Colonic mucosa (tissue), 4 donors: ENCODE measurements at places on chromosomes 2 and 18. TPM values are rescaled to one million over a fixed set of nuclear protein-coding genes. Genes with fewer than 3 reads are reported as not detected.

- H3K36me3 ChIP-seq, result no peaks in the 10 kb centered on the region
- no peak for DNase-seq
- no peaks in the 10 kb centered on the region for H3K4me1 ChIP-seq
- no peak overlapping the region for H3K27ac ChIP-seq
These were observed 218.8 kb downstream of the SCG2 start for GRCh38 chr2:223383315-223383714.

DNA sequence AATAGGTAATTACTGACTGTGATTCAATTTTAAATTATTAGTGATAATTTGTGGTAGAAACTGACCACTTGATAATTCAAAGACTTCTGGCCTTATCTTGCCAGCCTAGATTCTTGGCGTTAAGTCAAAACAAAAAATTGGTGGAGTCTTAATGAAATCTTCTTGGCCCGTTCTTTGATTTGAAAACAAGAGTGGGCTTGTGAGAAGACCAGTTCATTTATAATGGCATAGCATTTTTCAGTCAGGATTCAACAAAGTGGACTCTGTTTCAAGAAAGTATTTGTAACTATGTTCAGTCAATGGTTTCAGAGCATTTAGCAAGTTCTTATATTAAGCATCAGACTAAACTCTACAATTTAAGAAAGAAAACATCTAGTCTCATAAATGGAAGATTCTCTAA lies 26.0 kb downstream of the ITGA4 start:
- no peak for DNase-seq
- no peak overlapping the region for H3K4me3 ChIP-seq
- H3K4me1 ChIP-seq, result no peaks in the 10 kb centered on the region
- H3K36me3 ChIP-seq, result no peaks in the 10 kb centered on the region
- no peaks in the 10 kb centered on the region for H3K27me3 ChIP-seq

SMARCAL1 gene
- total RNA-seq, result 18.1 TPM

DNA sequence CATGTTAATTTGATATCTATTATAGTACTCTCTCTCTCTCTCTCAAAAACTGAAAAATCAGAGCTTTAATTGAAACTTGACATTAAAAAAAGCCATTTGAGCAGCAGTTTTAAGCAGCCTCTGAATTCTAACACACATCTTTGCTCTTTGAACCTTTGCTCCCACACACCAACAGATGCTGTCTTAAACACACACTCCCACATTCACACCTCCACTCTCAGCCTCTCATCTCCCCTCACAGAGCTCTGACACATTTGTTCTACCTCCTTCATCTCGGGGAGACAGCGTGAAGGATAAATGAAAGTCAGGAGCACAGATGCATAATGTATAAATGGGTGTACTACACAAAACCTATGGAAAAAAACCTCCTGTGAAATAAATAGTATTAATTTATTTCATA lies 95.2 kb downstream of the NAB1 start:
- no peaks in the 10 kb centered on the region for H3K27me3 ChIP-seq
- H3K4me3 ChIP-seq, result no peak overlapping the region
- no peaks in the 10 kb centered on the region for H3K4me1 ChIP-seq
- DNase-seq, result no peak

DNA sequence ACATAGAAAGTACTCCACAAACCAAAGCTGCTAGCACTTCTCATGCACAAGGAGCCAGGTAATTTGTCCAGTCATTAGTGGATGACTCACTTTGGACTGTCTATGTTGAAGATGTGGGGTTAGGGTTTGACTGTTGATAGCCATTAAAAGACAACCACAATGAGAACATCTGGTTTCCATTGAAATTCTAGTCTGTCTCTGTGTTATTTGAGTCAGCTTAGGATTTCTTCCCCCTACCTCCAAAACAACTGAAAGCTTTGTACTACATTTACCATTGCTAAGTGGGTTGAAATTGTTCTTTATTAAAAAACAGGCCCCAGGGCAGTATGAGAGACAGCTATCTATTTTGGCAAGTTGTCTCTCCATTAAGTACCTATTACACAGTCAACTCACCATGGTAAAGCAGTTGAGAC lies 50.2 kb upstream of the ANKRD44 start:
- no peaks in the 10 kb centered on the region for H3K27me3 ChIP-seq
- H3K4me3 ChIP-seq, result no peak overlapping the region
- H3K4me1 ChIP-seq, result no peaks in the 10 kb centered on the region
- no peak for DNase-seq
- H3K27ac ChIP-seq, result no peak overlapping the region

GRCh38 chr2:165428926-165429325 lies 40.6 kb upstream of the CSRNP3 start:
- no peaks in the 10 kb centered on the region for H3K4me1 ChIP-seq
- no peaks in the 10 kb centered on the region for H3K36me3 ChIP-seq
- no peak for DNase-seq
- no peak overlapping the region for H3K4me3 ChIP-seq
- H3K27me3 ChIP-seq, result no peaks in the 10 kb centered on the region

GRCh38 chr18:9210966-9211365 lies 74.4 kb downstream of the ANKRD12 start:
- DNase-seq, result no peak
- H3K4me1 ChIP-seq, result no peaks in the 10 kb centered on the region
- no peak overlapping the region for H3K27ac ChIP-seq
- H3K27me3 ChIP-seq, result no peaks in the 10 kb centered on the region

GRCh38 chr2:174729797-174730697 lies 34.2 kb downstream of the CHRNA1 start:
- peak overlapping the region; percentile 28 for H3K4me3 ChIP-seq
- H3K27me3 ChIP-seq, result peaks cover 15% of the 10 kb centered on the region
- no peak for DNase-seq
- no peaks in the 10 kb centered on the region for H3K4me1 ChIP-seq
- H3K36me3 ChIP-seq, result no peaks in the 10 kb centered on the region

DNA sequence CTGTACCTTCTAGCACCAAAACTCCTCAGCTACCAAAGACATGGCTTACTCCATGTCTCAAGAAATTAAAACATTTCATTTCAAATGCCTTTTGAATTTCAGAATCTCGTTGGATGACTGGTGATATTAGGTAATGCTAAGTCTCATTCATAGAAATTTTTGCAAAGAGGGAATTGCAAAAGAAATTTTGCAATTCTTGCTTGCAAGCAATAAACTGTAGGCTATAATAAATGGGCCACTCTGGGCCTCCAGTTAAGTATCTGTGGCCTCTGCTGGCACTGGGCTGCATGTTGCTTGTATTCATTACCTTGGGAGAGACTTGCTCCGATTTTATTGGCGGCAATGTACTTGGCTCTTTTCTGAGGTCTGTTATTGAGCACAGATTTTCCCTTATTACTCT lies 2.8 kb upstream of the LCLAT1 start:
- no peaks in the 10 kb centered on the region for H3K36me3 ChIP-seq
- no peaks in the 10 kb centered on the region for H3K4me1 ChIP-seq
- DNase-seq, result no peak
- H3K4me3 ChIP-seq, result no peak overlapping the region
- no peaks in the 10 kb centered on the region for H3K27me3 ChIP-seq

- no peaks in the 10 kb centered on the region for H3K27me3 ChIP-seq
- no peak for DNase-seq
- no peaks in the 10 kb centered on the region for H3K36me3 ChIP-seq
- H3K27ac ChIP-seq, result no peak overlapping the region
- no peaks in the 10 kb centered on the region for H3K4me1 ChIP-seq
These were observed 65.1 kb downstream of the SIGLEC15 start for GRCh38 chr18:45890606-45891005.

DNA sequence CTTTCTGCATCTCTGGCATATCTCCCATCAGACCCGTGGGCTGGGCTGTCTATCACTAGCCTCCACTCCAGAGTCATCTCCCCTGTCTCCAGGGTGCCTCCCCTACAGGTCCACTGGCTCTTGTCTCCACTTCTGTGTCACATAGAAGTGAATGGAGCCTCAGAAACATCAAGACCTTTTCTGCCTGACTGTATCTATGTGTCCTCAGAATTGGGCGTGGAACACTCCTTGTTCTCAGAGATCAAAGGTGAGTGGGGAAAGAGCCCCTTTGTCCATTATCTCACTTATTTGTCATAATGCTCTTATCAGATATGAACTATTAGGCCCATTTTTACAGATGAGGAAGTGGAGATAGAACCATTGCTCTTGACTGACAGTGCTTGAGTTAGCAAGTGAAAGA lies 211.0 kb downstream of the CYRIA start:
- no peak overlapping the region for H3K27ac ChIP-seq
- H3K4me3 ChIP-seq, result no peak overlapping the region
- DNase-seq, result no peak
- no peaks in the 10 kb centered on the region for H3K27me3 ChIP-seq
- no peaks in the 10 kb centered on the region for H3K36me3 ChIP-seq

ASTL gene
- total RNA-seq, result not detected
